ENCODE measurements at places on chromosomes 3 and 15.

GRCh38 chr15:66233487-66234415 is 19.8 kb downstream of the MEGF11 start:
- peak; percentile 56 for DNase-seq
- no peaks in the 10 kb centered on the region for H3K4me1 ChIP-seq
- no peak overlapping the region for H3K27ac ChIP-seq
- H3K4me3 ChIP-seq = no peak overlapping the region
- peaks cover 24% of the 10 kb centered on the region for H3K27me3 ChIP-seq
- H3K36me3 ChIP-seq = no peaks in the 10 kb centered on the region

DNA sequence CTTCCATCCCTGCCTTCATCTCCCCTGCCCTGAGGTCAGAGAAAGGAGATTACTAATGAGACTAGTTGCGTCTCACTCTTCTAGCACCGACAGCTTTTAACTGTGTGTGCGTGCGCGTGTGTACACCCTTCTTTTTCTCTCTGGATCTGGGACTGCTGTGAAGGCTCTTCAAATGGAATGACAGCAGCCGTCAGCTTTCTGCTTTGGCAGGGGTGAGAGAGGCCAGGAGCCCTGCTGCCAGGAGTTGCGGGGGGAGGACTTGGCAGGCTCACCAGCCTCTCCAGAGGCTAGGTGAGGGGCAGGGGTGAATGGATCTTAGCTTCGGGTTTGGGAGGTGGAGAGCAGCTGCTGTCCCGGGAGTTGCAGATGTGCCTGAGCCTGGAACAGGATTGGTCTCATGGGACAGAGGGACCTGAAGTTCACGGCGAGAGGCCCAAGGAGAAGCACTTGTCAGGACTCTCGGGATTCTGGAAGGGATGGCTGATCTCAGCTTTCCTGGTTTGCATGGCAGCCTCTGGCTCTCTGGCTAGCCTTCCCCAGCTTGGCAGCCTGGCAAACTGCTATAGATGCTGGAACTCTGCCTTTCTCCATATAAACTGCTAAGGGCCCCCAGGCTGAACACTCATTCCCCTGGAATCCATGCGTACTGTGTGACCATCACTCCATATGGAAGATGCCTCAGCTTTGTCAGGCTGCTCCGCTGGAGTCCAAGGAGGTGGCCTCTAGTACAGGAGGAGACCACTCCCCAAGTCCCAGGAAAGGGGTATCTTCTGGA is 16.6 kb downstream of the TEX264 start:
- peak; percentile 39 for DNase-seq
- H3K4me1 ChIP-seq = peaks cover 12% of the 10 kb centered on the region
- H3K4me3 ChIP-seq = no peak overlapping the region

- H3K4me1 ChIP-seq = peaks cover 20% of the 10 kb centered on the region
- H3K27ac ChIP-seq = no peak overlapping the region
- no peaks in the 10 kb centered on the region for H3K27me3 ChIP-seq
- no peaks in the 10 kb centered on the region for H3K36me3 ChIP-seq
These were observed 21.2 kb upstream of the PRR23E start for GRCh38 chr3:127171721-127172120.

DNA sequence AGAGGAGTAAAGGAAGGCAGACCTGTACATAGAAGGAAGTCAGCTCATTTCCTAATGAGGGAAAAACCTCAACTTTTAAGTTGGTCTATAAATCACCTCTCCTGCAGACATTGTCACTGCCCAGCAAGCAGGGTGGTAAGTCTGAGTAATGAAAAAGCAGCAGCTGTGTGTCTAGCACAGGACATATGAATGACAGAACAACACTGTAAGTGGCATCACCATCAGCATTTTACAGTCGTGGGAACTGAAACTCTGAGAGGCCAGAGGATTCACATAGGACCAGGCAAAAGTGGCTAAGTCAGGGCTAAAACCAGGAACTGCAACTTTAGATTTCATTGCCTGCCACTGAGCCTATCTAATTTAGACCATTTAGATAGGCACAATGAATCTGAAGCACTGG is 235.6 kb downstream of the CLSTN2 start:
- H3K36me3 ChIP-seq = no peaks in the 10 kb centered on the region
- H3K4me3 ChIP-seq = no peak overlapping the region
- no peaks in the 10 kb centered on the region for H3K4me1 ChIP-seq
- no peak overlapping the region for H3K27ac ChIP-seq
- H3K27me3 ChIP-seq = no peaks in the 10 kb centered on the region
- DNase-seq = no peak

GRCh38 chr3:157082305-157082982 is 77.5 kb downstream of the CCNL1 start:
- no peaks in the 10 kb centered on the region for H3K36me3 ChIP-seq
- peak; percentile 95 for DNase-seq
- peak overlapping the region; percentile 79 for H3K27ac ChIP-seq
- H3K4me3 ChIP-seq = no peak overlapping the region
- H3K4me1 ChIP-seq = peaks cover 41% of the 10 kb centered on the region
